Fibroblast of lung (primary cell): ENCODE measurements at places on chromosomes 13 and 19. TPM values are rescaled to one million over a fixed set of nuclear protein-coding genes. Genes with fewer than 3 reads are reported as not detected.

Gene GAPDHS
- total RNA-seq = not detected in 2 replicates

Gene N4BP2L1
- 5.6 and 5.9 TPM in 2 replicates for total RNA-seq

Gene RNF113B
- not detected in 2 replicates for total RNA-seq

DNA sequence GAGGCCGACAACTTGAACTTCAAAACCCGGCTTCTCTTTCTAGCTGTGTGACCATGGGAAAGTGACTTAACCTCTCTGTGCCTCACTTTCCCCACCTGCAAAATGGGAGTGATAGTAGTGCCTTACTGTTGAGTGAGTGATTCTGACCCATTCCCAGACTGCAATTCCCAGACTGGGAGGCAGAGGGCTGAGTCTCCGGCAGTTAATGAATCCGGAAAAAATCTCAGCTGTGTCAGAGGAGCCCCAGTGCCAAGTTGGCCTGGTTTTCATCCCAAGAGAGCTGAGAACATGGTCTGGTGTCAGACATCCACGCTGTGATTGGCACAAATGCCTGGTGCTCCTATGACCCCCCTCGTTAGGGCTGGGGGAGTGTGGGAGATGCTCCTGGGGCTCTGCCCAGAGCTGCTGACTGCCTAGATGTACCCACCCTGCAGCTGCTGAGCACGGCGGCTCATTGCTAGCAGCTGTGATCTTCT, 50.0 kb downstream of the PIN1 start:
- H3K4me3 ChIP-seq = no peak overlapping the region
- no peak overlapping the region for H3K27ac ChIP-seq
- peak; percentile 33 for DNase-seq

DNA sequence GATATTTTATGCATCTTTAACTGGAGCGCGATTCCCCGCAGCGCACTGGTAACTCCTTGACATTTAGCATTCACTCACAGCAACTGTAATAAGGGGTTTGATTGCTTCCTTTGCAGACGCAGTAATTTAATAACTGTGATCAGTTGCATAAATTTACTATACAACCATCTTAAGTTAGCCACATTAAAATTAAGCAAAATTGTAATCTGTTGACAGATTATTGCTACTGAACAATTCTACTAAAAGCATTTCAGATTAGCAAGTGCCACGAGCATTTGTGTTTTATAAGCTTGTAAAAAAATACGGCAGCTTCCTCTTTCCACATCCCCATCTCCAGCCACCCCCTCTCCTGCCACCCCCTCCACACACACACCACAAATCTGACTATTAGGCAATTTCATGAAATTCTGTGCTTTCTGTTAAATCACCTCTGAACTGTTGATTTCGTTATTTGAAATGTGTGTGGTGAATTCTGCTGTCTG, 44.4 kb downstream of the TSHZ3 start:
- no peak overlapping the region for H3K27ac ChIP-seq
- no peak for DNase-seq
- no peak overlapping the region for H3K4me3 ChIP-seq
- H3K27me3 ChIP-seq = no peaks in the 10 kb centered on the region

GRCh38 chr13:93853912-93854311, 625.6 kb downstream of the DCT start:
- no peaks in the 10 kb centered on the region for H3K4me1 ChIP-seq
- H3K27me3 ChIP-seq = no peaks in the 10 kb centered on the region
- H3K4me3 ChIP-seq = no peak overlapping the region
- peak; percentile 6 for DNase-seq

- no peak for DNase-seq
- no peak overlapping the region for H3K4me3 ChIP-seq
- H3K27me3 ChIP-seq = peaks cover 25% of the 10 kb centered on the region
- no peak overlapping the region for H3K27ac ChIP-seq
- H3K36me3 ChIP-seq = no peaks in the 10 kb centered on the region
These were observed 17.7 kb upstream of the SEMA6B start for GRCh38 chr19:4577020-4577782.

GRCh38 chr13:27797228-27797624, 4.9 kb downstream of the GSX1 start:
- H3K36me3 ChIP-seq = no peaks in the 10 kb centered on the region
- H3K4me3 ChIP-seq = no peak overlapping the region
- no peak overlapping the region for H3K27ac ChIP-seq
- peak; percentile 15 for DNase-seq
- peaks cover 49% of the 10 kb centered on the region for H3K27me3 ChIP-seq
- no peaks in the 10 kb centered on the region for H3K4me1 ChIP-seq

DNA sequence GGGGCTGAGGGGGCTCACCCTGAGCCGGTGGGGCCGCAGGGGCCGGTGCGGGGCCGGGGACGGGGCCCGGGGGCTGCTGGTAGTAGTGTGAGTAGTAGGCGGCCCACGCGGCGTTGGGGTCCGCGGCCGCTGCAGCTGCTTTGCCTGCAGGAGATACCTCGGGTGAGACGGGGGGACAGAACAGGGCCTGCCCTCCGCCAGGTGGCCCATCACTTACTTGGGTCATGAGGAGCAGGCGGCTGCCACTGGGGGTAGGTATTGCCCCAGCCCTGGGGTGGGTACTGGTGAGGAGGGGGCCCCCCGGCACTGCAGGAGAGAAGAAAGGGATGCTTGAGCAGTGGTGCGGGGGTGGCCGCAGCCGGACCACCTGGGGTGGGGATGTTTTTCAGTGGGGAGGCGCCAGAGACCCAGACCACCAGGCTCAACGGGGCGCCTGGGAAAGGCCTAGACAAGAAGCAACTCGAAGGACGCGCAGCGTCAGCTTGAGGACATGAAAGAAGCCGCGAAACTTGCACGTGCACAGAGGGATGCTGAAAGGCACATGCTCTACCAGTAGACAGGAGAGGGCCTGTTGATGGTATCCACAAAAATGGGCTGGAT, 8.9 kb downstream of the KHSRP start:
- peaks cover 42% of the 10 kb centered on the region for H3K36me3 ChIP-seq
- no peak overlapping the region for H3K4me3 ChIP-seq
- no peaks in the 10 kb centered on the region for H3K27me3 ChIP-seq
- no peak for DNase-seq
- H3K4me1 ChIP-seq = no peaks in the 10 kb centered on the region

GRCh38 chr19:38122402-38123093, 101.5 kb downstream of the DPF1 start:
- no peak overlapping the region for H3K27ac ChIP-seq
- no peak overlapping the region for H3K4me3 ChIP-seq
- H3K27me3 ChIP-seq = no peaks in the 10 kb centered on the region
- no peak for DNase-seq
- peaks cover 9% of the 10 kb centered on the region for H3K36me3 ChIP-seq
- H3K4me1 ChIP-seq = no peaks in the 10 kb centered on the region
